Occipital lobe (tissue), 3 donors: ENCODE measurements at places on chromosomes 11 and 22.

DNA sequence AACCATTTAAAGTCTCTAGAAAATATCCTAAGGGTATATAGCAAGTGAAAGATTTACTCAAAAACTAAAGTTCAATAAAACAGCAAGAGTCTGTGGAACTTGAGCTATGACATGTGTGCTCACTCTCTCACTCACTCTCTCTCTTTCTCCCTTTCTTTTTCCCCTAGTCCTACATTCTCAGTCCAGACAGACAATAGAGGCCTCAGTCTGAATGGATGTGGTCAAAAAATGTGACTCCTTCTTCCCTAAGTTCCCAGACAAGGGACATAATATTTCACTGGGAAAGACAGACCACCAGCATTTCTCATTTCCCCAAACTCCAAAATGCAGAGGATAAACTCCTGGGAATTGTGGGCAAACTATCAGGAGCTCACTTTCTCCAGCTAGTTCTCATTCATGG lies 17.6 kb upstream of the APLNR start:
- DNase-seq, result no peak

- DNase-seq, result no peak
Measured at GRCh38 chr11:17960091-17960490, 52.8 kb downstream of the SERGEF start.

DNA sequence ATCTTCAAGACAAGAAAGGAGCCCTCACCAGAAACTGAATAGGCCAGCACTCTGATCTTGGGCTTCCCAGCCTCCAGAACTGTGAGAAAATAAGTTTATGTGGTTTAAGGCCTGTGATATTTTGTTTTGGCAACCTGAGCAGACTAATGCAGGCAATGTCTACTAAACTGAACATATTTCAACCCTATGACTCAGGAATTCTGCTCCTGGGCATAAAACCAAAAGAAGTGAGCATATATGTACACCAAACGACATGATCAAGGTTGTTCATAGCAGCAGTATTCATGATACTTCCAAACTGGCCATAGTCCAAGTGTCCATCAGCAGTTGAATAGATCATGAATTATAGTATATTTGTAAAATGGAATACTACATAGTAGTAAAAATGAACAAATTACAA lies 29.0 kb downstream of the CSNK2A3 start:
- no peak for DNase-seq

DNA sequence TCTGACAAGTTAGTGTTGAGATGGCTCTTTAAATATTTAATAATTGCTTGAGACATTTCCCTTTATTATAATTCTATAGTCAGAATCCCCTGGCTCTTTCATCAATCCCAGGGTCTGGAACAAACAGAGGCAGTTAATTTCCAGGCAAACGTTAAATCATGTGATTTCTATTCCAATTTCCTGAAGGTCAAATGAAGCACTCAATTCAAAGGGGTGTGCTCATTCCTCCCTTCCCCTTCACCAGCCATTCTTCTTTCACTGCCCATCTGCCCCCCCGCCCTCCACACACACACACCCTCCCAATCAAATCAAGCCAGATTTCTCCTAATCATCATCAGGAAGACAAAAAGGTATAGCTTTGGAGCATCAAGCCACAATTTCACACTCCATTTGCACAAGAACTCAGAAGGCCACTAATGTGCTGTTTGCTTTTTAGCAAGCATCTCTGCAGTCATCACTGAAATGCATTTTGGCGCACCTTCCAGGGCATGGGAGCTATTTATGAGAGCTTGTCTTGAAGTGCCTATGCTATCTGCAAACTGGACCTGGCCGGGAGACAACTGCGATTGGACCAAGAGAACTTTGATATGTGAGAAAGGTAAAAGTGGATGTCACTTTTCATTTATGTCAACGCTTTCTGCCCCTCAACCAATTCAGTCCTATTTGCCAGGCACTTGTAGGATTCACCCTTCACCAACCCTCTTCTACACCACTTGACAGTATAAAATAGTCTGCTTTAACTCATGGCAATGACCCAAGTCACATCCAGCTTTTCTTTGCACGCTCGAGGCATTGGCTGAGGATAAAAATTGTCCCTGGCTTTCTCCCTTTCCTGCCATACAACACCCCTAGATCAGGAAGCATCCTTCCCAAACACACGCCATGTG lies 315.1 kb upstream of the API5 start:
- no peak for DNase-seq

DNA sequence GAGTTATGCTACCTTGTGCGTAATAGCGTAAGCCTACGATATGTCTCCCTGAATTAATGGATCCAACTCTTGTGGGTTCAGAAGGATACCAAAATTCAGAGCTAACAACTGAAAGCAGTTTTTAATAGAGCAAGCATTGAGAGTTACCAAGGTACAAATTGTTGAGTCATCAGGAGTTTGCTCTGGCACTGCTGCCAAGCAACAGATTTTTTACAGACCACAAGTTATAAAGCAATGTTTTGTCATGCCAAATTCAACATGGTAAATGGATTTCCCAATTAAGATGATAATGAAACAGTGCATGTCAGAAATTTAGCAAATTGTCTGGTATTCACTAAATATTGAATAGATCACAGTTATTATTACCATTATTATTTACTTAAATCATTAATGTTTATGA lies 295.6 kb downstream of the NELL1 start:
- no peak for DNase-seq

DNA sequence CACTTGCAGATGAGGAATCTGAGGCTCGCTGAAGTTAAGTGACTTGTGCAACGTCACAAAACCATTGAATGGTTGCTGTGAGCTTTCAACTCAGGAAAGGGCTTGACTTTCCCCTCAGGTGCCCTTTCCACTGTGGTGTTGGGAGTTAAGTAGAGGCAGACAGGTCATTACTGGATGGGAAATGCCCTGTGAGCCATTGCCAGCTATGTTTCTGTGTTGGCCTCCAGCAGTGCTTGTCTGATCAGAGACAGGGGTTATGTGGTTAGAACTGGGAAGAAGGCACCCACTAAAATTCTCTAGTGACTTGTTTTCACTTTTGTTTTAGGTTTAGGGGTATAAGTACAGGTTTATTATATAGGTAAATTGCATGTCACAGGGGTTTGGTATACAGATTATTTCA lies 96.6 kb downstream of the FDX1 start:
- no peak for DNase-seq

DNA sequence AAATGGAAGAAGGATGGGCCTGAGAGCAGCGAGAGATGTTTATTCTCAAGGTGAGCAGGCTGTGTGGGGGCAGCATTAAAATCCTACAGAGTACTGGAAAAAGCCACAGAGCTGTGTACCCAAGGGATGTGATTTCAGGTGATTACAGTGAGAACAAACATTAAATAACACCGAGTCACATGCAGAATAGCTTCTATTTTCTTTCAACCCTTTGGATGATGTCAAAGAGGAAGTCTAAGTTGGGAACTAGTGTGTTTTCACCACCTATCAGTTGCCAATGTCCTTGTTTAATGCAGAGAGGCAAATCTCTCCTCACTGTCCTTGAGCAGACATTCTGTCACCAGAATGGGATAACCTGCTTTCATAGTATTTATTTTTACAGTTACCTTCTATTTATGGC lies 379.6 kb upstream of the NARS2 start:
- no peak for DNase-seq

DNA sequence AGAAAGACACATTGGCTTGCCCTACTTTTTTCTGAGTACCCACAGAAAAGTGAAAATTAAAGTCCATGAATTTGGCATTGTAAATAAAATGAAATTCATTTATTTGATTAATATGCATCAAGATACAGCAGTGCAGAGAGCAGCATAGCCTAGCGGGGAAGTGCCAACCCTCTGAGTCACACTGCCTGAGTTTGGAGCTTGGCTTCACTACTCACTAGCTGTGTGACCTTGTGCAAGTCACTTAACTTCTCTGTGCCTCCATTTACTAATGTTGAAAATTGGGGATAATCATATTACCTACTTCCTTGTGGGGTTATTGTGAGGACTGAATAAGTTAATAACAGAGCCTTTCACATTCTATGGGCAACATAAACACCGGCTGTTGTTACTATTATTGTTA lies 111.5 kb upstream of the CSNK2A3 start:
- no peak for DNase-seq

DNA sequence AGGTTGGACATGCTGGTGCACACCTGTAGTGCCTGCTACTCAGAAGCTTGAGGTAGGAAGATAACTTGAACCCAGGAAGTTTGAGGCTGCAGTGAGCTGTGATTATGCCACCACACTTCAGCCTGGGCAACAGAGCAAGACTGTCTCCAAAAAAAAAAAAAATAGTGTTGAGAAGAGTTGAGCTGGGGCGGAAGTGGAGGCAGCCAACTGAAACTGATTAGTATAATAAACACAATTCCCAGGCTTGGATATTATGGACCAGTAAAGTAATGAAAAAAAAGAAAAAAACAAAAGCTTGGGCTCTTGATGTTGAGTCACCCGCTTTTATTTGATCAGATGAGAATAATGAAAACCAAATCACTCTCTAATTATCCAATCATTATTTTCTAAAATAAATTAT lies 21.0 kb downstream of the LDLRAD3 start:
- DNase-seq, result no peak

GRCh38 chr11:32113920-32114203 lies 23.0 kb downstream of the RCN1 start:
- no peak for DNase-seq

DNA sequence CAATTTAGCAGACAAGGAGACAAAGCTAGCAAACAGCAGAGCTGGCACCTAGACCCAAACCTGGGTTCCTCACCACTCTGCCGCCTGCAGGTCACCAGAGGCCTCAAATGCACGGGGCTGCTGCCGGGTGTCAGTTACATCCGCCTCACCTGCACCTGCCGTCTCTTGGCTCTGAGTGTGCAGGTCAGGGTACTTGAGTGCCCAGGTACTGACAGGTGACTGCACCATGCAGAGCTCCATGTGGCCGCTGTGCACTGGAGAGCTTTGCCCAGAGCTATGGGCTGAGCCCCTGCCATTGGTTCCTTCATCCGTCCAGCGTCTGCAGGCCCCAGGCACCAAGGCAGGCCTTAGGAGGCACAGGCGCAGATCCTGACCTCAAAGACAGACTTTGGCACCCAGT lies 35.0 kb downstream of the PDGFB start:
- DNase-seq, result no peak

DNA sequence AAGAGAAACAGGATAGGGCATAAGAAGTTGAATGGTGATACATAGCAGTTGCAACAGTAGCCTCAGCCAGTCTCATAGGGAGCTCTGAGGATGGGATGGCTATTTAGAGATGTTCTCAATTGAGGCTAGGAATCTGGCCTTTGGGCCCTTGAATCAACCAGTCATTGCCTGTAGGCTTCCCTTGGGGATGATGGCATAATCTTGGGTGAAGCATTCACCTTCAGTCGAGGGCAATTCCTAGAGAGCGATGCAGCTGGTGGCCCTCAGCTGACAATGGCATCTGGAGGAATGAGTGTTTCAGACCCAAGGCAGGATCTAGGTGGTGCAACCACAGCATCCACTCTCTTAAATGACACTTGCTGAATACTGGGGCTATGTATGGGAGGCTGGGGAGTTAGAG lies 61.0 kb downstream of the CCDC81 start:
- DNase-seq, result no peak

- no peak for DNase-seq
Measured at GRCh38 chr22:36281781-36282327, 28.9 kb downstream of the APOL1 start.

DNA sequence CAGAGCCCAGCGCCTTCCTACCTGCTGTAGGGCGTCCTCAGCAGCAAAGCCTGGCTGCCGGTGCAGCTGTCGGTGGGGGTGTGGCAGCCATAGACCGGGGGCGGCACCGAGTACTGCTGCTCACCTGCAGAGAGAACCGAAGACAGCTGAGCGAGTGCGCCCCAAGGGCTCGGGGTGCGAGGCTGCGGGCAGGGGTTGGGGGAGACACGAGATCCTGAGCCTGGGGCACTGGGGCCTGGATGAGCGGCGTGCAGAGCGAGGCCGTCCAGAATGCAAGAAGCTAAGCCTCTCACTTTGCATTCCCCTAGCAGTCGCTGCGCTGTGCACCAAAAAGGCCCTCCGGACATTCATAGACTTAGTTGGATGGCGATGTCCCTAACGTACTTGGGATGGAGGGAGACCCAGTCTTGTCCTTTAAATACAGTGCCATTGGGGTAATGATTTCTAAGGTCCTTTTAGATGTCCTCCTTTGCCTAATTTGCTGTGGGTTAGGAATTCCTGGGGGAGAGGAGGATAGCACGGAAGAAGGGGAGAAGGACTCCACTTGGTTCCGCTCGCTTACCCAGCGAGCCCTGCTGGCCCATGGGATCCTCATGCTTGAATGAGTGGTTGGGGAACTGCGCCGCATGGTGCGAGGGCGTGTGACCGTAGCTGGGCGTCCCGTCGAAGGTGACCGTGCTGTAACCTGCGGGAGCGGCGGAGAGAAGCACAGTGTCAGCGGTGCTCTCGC lies 7.2 kb downstream of the WT1 start:
- no peak for DNase-seq

DNA sequence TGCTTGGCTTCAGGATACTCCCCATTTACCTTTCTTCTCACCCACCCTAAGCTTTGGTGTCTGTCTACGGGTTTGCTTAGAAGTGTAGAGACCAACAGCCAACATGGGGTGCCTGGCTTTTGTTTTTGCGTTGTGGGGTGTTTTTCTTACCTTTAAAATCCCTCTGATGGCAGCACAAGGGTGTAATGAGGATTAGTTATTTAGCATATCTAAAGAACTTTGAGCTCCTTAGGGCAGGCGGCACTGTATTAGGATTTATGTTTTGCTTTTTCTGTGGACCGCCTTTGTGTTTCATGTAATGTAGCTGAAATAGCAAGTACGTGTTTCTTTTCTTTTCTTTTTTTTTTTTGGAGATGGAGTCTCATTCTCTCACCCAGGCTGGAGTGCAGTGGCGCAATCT lies 8.9 kb downstream of the AP2A2 start:
- DNase-seq, result no peak

DNA sequence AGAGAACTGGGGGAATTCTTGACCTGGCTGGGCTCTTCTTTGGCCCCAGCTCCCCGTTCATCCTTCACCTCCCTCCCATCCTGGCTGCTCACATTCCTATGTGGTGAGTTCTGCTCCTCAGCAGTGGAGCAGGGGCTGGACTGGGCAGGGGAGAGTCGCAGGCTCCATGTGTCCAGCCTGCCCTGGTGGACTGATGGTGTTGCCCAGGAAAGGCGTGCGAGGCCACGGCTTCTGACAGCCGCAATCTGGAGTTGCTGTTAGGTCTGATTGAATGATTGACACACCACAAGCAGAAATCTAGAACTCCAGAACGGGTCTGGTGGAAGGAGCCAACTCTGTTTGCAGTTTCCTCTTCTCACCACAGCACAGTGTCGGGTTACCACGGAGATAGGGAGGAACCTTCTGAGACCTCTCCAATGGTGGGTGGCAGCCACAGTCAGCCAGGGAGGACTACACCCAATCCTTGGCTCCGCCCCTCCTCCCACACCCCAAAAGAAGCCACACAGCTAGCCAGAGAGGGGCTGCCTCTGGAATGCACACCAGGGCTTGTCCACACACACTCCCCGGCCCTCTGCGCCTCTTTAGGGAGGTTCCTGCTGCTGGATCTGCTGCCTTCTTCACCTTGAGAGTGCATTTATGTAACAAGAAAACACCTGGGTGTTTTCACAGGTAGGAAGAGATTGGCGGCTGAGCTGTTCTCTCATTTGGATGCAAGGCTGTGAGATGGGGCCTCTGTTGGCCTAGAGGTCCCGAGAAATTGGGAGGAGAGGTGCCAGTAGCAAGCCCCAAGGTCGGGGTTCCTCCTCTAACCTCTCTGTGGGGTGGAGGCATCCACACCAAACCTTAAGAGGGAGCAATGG lies 56.4 kb upstream of the CD44 start:
- DNase-seq, result no peak
